Body of pancreas (tissue), 4 donors: ENCODE measurements at places on chromosomes 16 and 17. TPM values are rescaled to one million over a fixed set of nuclear protein-coding genes. Genes with fewer than 3 reads are reported as not detected.
A peak's percentile ranks its signal among the peaks of the same experiment; 100 is the strongest.

DNA sequence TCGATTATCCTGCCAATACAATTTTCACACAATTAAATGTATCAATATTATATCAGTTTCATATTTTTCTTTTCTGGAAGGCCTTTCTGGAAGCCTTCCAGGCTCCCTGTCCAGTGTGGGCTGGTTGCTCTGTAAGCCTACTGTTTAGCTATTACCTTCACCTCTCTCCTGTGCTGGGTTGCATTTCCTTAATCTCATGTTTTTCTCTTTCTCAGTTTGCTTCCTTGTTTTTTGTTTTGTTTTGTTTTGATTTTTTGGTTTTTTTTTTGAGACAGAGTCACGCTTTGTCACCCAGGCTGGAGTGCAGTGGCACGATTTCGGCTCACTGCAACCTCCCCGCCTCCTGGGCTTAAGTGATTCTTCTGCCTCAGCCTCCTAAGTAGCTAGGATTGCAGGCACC, 6.8 kb downstream of the SEPHS2 start:
- no peak overlapping the region for H3K27ac ChIP-seq
- no peaks in the 10 kb centered on the region for H3K27me3 ChIP-seq
- DNase-seq: no peak

DNA sequence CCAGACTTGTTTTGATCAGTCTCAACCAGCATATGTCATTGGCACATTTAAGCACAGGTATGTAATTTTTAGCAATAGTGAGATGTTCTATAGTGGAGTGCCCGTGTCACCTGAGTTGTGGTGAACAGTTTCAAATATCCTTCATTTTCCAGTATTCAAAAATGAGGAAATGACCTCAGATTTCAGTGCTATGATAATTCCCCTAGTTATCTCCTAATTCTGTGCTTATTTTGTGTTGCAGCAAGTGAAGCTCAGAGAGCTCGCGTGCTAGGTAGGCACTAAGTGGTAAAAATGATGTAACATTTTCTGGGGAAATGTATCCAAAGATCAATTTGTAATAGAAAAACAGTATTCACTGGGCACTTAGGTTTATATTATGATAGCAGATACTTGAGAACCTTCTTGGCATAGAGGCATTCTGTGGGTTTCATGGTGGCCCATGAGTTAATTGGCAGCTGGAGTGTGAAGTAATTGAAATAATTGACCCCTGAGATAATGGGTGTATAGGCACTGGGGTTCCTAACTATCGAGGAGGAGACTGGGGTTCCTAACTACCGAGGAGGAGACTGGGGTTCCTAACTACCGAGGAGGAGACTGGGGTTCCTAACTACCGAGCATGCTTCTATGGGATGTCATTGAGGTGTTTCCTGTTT, 159.1 kb downstream of the PRKCA start:
- peaks cover 11% of the 10 kb centered on the region for H3K4me1 ChIP-seq
- H3K4me3 ChIP-seq: no peak overlapping the region
- DNase-seq: no peak

DNA sequence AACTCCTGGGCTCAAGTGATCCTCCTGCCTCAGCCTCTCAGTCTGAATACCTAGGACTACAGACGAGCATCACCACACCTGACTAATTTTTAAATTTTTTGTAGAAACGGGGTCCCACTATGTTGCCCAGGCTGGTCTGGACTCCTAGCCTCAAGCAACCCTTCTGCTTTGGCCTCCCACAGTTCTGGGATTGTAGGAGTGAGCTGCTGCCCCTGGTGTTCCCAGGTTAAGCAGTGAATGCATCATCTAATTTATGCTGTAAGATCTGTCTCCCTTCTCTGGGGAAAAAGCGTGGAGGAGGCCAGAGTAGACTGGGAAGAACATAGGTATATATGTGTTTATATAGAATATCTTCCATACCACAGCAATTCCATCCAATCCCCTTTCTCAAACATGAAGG, 6.6 kb upstream of the N4BP1 start:
- peaks cover 9% of the 10 kb centered on the region for H3K4me1 ChIP-seq
- H3K27ac ChIP-seq: no peak overlapping the region
- no peaks in the 10 kb centered on the region for H3K27me3 ChIP-seq
- DNase-seq: no peak
- H3K4me3 ChIP-seq: no peak overlapping the region

- H3K36me3 ChIP-seq: no peaks in the 10 kb centered on the region
- no peaks in the 10 kb centered on the region for H3K27me3 ChIP-seq
- H3K4me3 ChIP-seq: no peak overlapping the region
- H3K4me1 ChIP-seq: peaks cover 50% of the 10 kb centered on the region
- DNase-seq: no peak
Measured at GRCh38 chr16:85204242-85205010, 92.2 kb upstream of the CIBAR2 start.

- no peaks in the 10 kb centered on the region for H3K27me3 ChIP-seq
- H3K36me3 ChIP-seq: no peaks in the 10 kb centered on the region
- H3K4me3 ChIP-seq: no peak overlapping the region
- H3K27ac ChIP-seq: no peak overlapping the region
- H3K4me1 ChIP-seq: no peaks in the 10 kb centered on the region
Measured at GRCh38 chr17:79323566-79323965, 248.9 kb downstream of the ENGASE start.

DNA sequence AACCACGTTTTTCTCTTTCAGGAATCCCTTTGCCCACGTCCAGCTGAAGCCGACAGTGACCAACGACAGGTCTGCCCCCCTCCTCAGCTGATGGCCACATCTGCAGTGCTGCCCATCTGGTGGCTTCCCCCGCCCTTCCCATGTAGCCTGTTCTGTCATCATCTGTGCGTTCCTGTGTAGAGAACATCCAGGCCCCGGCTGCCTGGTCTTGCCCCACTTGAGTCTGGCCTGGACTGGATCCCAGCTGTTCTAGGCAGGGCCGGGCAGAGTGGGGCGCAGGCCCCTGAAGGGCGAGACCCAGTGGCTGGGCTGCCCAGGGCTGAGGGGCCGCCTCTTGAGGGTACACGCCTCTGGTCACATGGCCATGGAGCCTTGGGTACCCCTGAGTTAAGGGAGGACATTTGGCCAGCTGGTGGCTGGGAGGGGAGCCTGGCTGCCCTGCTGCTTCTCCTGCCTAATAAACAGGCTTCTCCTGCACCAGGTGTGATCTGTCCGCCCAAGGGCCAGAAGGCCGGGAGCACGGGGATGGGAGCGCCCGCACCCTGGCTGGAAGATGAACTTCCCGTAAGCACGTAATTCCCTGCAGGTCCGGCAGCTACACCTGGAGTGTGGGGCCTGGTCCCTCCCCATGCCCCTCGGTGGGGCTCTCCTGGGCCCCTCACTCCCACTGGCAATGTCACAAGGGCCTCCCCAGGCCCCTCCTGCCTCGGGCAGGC, 49.4 kb upstream of the PVALEF start:
- H3K36me3 ChIP-seq: no peaks in the 10 kb centered on the region
- no peaks in the 10 kb centered on the region for H3K27me3 ChIP-seq
- H3K27ac ChIP-seq: no peak overlapping the region
- no peak for DNase-seq
- H3K4me3 ChIP-seq: no peak overlapping the region
- H3K4me1 ChIP-seq: no peaks in the 10 kb centered on the region

DNA sequence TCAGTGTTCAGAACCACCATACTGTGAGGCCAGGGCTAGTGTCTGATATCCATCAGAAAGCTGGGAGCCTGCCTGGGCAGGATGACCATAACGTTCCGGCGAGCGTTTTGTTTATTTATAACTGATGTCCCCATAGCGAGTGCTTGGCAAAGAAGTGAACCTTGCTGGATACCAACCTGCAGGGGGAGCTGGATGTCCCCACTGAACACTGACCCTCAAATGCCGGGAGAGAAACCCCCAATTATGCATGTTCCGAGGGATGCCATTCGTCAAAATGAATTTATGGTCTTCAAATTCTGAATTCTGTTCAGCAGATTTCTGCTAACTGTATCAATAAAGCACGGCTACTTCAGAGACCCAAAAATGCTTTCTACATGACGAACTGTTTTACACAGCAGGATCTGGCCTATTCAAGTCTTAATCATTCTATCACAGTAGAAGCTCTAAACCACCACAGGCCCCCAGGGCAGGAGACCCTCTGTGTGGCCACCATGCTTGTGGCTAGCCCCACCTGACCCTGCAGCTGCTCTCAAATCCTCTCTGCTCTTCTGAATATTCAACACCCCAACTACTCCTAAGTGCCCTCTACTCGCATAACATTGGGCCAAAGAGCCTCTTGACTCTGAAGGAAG, 15.2 kb downstream of the MED24 start:
- H3K4me1 ChIP-seq: peaks cover 23% of the 10 kb centered on the region
- no peak overlapping the region for H3K4me3 ChIP-seq
- no peaks in the 10 kb centered on the region for H3K36me3 ChIP-seq
- DNase-seq: peak; percentile 77

GRCh38 chr16:31568577-31569359, 41.1 kb downstream of the AHSP start:
- peaks cover 10% of the 10 kb centered on the region for H3K4me1 ChIP-seq
- H3K4me3 ChIP-seq: no peak overlapping the region
- DNase-seq: peak; percentile 46
- H3K27ac ChIP-seq: no peak overlapping the region
- H3K27me3 ChIP-seq: no peaks in the 10 kb centered on the region
- no peaks in the 10 kb centered on the region for H3K36me3 ChIP-seq

GRCh38 chr17:10797476-10798328, 6.2 kb downstream of the TMEM238L start:
- H3K36me3 ChIP-seq: no peaks in the 10 kb centered on the region
- H3K4me1 ChIP-seq: peaks cover 29% of the 10 kb centered on the region
- H3K27me3 ChIP-seq: no peaks in the 10 kb centered on the region
- H3K27ac ChIP-seq: peak overlapping the region; percentile 33

GRCh38 chr17:29514792-29515191, 52.0 kb downstream of the ABHD15 start:
- H3K4me1 ChIP-seq: no peaks in the 10 kb centered on the region
- H3K36me3 ChIP-seq: peaks cover 18% of the 10 kb centered on the region
- no peaks in the 10 kb centered on the region for H3K27me3 ChIP-seq
- peak; percentile 42 for DNase-seq
- H3K4me3 ChIP-seq: no peak overlapping the region

GRCh38 chr16:3953728-3954410, 73.4 kb upstream of the CREBBP start:
- no peak for DNase-seq
- no peak overlapping the region for H3K4me3 ChIP-seq
- no peaks in the 10 kb centered on the region for H3K36me3 ChIP-seq

- no peaks in the 10 kb centered on the region for H3K36me3 ChIP-seq
- no peak overlapping the region for H3K4me3 ChIP-seq
- no peaks in the 10 kb centered on the region for H3K27me3 ChIP-seq
- H3K4me1 ChIP-seq: no peaks in the 10 kb centered on the region
Measured at GRCh38 chr16:59259950-59260319, 525.8 kb upstream of the GOT2 start.

DNA sequence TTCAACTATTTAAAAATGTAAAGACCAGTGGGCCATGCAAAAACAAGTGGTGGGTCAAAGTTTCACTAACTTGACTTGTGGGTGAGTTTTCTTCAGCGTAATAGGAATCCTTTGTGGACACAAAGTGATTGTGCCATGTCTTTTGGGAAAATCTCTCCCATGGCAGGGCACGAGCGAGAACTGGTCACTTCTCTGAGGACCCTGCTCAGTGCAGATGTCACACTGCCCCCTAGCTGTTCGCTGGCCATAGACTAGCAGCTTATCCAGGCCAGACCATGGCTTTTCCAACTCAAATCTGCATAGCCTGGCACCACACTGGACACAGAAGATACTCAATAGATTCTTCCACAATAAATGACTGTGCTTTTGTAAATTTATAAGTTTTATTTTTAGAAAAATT, 306.0 kb upstream of the CCL2 start:
- H3K36me3 ChIP-seq: no peaks in the 10 kb centered on the region
- no peak overlapping the region for H3K4me3 ChIP-seq
- H3K27ac ChIP-seq: no peak overlapping the region
- DNase-seq: peak; percentile 46
- no peaks in the 10 kb centered on the region for H3K4me1 ChIP-seq

DNA sequence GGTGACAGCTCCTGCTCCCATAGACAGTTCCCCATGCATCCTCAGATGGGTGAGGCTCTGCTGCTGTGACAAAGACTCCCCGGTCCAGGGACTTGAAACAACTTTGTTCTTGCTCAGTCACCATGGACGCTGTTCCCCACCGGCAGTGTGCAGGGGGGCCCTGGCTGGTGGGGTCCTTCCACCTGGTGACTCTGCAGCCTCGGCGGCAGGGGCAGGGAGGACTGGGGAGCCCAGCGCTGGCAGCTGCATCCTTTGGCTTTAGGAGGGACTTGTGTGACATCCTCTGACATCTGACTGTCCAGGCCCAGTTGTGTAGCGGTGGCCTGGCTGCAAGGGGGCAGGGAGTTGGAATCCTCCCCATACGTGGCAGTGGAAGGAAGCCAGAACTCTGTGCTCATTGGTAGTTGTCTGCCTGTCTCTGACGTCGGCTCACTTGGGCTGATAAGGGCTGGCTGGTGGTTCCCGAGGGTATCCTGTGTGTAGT, 107.3 kb downstream of the CMIP start:
- no peaks in the 10 kb centered on the region for H3K27me3 ChIP-seq
- DNase-seq: no peak
- H3K4me1 ChIP-seq: peaks cover 48% of the 10 kb centered on the region
- H3K4me3 ChIP-seq: no peak overlapping the region

- peak; percentile 43 for DNase-seq
- no peak overlapping the region for H3K27ac ChIP-seq
- H3K4me1 ChIP-seq: no peaks in the 10 kb centered on the region
- H3K4me3 ChIP-seq: no peak overlapping the region
- no peaks in the 10 kb centered on the region for H3K27me3 ChIP-seq
Measured at GRCh38 chr17:5587438-5588032, 3.2 kb upstream of the NLRP1 start.

DNA sequence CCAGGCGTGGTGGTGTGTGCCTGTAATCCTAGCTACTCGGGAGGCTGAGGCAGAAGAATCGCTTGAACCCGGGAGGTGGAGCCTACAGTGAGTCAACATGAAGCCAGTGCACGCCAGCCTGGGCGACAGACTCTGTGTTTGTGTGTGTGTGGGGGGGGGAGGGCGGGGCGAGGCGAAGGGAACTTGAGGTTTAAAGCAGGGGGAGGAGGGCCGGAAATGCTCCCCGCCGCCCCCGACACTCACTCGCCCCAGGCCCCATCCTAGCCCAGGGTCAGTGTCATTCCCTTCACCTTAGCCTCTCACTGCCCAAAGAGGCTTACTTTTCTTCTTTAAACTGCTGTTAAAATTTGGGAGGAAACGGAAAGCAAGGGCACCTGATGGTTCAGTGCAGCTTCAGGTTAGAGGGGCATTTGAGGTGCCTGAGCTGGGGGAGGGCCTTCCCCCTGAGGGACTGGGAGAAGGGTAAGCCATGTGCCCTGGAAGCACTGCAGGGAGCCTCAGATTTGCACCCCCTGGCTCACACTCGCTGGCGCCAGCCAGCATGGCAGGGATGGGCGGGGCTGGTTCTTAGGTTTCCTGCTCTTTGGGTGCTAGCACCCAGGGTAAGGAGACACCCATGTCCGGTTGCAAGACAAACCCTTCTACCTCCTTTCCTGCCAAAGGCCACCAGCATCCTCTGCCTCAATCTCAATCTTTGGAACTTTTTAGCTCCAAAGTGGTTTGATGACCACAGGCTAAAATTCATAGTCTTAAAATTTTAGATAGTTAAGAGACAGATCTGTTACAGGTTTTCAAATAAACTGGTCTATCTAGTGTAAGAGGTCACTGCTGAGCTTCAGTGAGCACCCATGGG, 2.2 kb upstream of the LIMD2 start:
- no peak overlapping the region for H3K27ac ChIP-seq
- H3K4me1 ChIP-seq: peaks cover 33% of the 10 kb centered on the region
- peaks cover 1% of the 10 kb centered on the region for H3K36me3 ChIP-seq
- H3K4me3 ChIP-seq: no peak overlapping the region
- peak; percentile 47 for DNase-seq
- no peaks in the 10 kb centered on the region for H3K27me3 ChIP-seq

The TAOK1 gene
- total RNA-seq: 21.0 TPM

The TBC1D28 gene
- total RNA-seq: not detected

The CYB5D1 gene
- 5.7 TPM for total RNA-seq

The PSMD11 gene
- 24.7 TPM for total RNA-seq

The CRISPLD2 gene
- 129 TPM for total RNA-seq

The TTLL6 gene
- total RNA-seq: 0.26 TPM

The TSNAXIP1 gene
- 1.6 TPM for total RNA-seq
